Glutamatergic neuron (in vitro differentiated cells): ENCODE measurements at places on chromosomes 4 and X. TPM values are rescaled to one million over a fixed set of nuclear protein-coding genes. Genes with fewer than 3 reads are reported as not detected.
A peak's percentile ranks its signal among the peaks of the same experiment; 100 is the strongest.

Gene CCDC158
- total RNA-seq: not detected

Gene ATXN3L
- total RNA-seq: not detected

Gene XAGE2
- total RNA-seq: not detected

Gene ALG13
- total RNA-seq: 33.4 TPM

Gene IL21
- not detected for total RNA-seq

Gene ATP2B3
- 68.0 TPM for total RNA-seq

Gene FHL1
- total RNA-seq: 161 TPM

Gene CT83
- not detected for total RNA-seq

Gene GAGE12F
- not detected for total RNA-seq

Gene NOX1
- not detected for total RNA-seq

DNA sequence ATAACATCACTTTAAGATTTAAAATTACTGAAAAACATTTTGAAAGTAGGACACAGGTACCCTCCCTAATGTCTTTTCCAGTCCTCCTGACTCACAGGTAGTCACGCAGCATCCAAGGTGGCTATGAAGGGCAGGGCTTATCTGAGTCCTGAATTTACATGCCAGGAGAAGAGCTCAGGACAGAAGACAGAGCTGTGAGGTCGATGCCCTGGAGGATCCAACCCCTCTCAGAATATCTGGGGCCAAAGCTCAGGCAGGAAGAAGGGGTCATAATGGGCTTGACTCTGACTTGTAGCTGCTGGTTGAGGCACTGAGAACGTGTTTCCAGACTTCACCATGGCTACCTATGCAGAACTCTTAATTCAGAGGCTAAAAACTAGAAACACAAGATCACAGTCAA lies 177.5 kb downstream of the AASDH start:
- no peak overlapping the region for H3K4me3 ChIP-seq
- DNase-seq: no peak
- H3K27ac ChIP-seq: no peak overlapping the region
- peaks cover 23% of the 10 kb centered on the region for H3K36me3 ChIP-seq
- H3K4me1 ChIP-seq: no peaks in the 10 kb centered on the region
- no peaks in the 10 kb centered on the region for H3K27me3 ChIP-seq

- no peak overlapping the region for H3K4me3 ChIP-seq
- no peak overlapping the region for H3K27ac ChIP-seq
- H3K4me1 ChIP-seq: peaks cover 26% of the 10 kb centered on the region
- H3K27me3 ChIP-seq: peaks cover 5% of the 10 kb centered on the region
Measured at GRCh38 chr4:7155590-7156071, 36.7 kb upstream of the SORCS2 start.

DNA sequence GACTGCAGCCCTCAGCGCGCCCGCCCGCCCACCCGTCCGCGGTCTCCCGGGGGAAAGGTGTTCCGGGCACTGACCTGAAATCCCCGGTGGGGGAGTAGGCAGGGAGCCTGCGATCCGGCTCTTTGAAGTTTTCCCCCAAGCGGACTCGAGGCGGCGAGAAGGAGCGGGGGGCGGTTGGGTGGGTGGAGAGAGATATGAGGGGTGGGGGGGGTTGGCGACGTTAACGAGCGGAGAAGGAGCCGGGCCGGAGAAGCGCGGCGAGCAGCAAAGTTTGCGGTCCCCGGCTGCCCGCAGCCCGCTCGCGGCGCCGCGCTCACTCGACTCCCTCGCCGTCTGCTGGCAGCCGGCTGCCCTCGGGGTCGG lies 636 bp downstream of the BCOR start:
- peaks cover 14% of the 10 kb centered on the region for H3K27me3 ChIP-seq
- H3K36me3 ChIP-seq: no peaks in the 10 kb centered on the region
- no peak overlapping the region for H3K27ac ChIP-seq
- H3K4me1 ChIP-seq: peaks cover 16% of the 10 kb centered on the region
- no peak for DNase-seq

GRCh38 chr4:104896660-104897645 lies 249.7 kb upstream of the TET2 start:
- H3K4me1 ChIP-seq: peaks cover 6% of the 10 kb centered on the region
- no peak for DNase-seq
- H3K4me3 ChIP-seq: no peak overlapping the region
- no peak overlapping the region for H3K27ac ChIP-seq
- peaks cover 9% of the 10 kb centered on the region for H3K36me3 ChIP-seq

GRCh38 chr4:145189981-145190380 lies 9.6 kb upstream of the OTUD4 start:
- no peaks in the 10 kb centered on the region for H3K36me3 ChIP-seq
- no peaks in the 10 kb centered on the region for H3K4me1 ChIP-seq
- no peak overlapping the region for H3K27ac ChIP-seq
- no peak for DNase-seq
- no peaks in the 10 kb centered on the region for H3K27me3 ChIP-seq

- H3K36me3 ChIP-seq: peaks cover 13% of the 10 kb centered on the region
- H3K27me3 ChIP-seq: no peaks in the 10 kb centered on the region
- no peak overlapping the region for H3K27ac ChIP-seq
- no peak for DNase-seq
- no peak overlapping the region for H3K4me3 ChIP-seq
Measured at GRCh38 chr4:78014889-78015886, 41.9 kb upstream of the FRAS1 start.

DNA sequence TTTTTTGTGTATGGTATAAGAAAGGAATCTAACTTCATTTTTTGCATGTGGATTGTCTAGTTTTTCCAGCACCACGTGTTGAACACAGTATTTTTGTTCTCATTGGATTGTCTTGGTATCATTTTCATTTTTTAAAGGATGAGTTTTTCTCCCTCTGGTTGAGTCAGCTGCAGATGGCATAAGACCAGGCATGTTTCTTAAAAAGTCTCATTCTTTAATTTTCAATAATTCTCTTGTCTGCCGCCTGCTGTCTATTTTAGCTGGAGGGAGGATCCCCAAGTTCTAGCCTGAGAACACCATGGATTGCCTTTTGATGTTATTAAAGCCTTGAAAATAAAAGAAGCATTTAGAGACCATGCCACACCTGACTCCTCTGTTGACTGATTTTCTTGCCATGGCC lies 263.8 kb downstream of the ARHGAP24 start:
- no peaks in the 10 kb centered on the region for H3K27me3 ChIP-seq
- no peak overlapping the region for H3K4me3 ChIP-seq
- no peak for DNase-seq
- H3K27ac ChIP-seq: no peak overlapping the region
- peaks cover 9% of the 10 kb centered on the region for H3K4me1 ChIP-seq

GRCh38 chr4:75505630-75506029 lies 8.6 kb downstream of the RCHY1 start:
- no peaks in the 10 kb centered on the region for H3K4me1 ChIP-seq
- H3K4me3 ChIP-seq: no peak overlapping the region
- no peak for DNase-seq
- no peaks in the 10 kb centered on the region for H3K27me3 ChIP-seq
- H3K27ac ChIP-seq: no peak overlapping the region

DNA sequence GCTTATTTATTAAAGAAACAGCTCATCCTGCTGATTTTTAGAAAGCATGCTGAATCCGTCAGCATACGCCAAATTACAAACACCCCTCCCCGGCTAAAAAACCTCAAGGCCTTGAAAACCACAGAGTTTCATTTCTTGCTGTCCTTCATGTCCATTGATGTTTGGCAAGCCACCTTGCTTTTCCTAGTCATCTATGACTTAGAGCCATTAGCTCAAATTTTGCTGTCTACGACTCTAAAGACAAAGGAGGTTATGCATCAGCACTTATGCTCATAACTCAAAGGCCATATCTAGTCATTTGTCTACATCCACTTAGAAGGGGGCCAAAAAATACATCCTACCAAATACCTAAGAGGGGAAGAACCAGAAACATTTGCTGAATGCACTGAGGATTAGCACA lies 925.1 kb downstream of the PCDH7 start:
- DNase-seq: no peak
- H3K4me1 ChIP-seq: peaks cover 6% of the 10 kb centered on the region
- no peaks in the 10 kb centered on the region for H3K36me3 ChIP-seq
- no peak overlapping the region for H3K27ac ChIP-seq
- no peaks in the 10 kb centered on the region for H3K27me3 ChIP-seq

- no peaks in the 10 kb centered on the region for H3K27me3 ChIP-seq
- no peak overlapping the region for H3K4me3 ChIP-seq
- peaks cover 6% of the 10 kb centered on the region for H3K4me1 ChIP-seq
- no peak for DNase-seq
- H3K27ac ChIP-seq: no peak overlapping the region
Measured at GRCh38 chr4:123517176-123517575, 120.6 kb downstream of the SPRY1 start.

- no peak for DNase-seq
- peaks cover 1% of the 10 kb centered on the region for H3K27me3 ChIP-seq
- no peaks in the 10 kb centered on the region for H3K36me3 ChIP-seq
- no peaks in the 10 kb centered on the region for H3K4me1 ChIP-seq
Measured at GRCh38 chr4:169770416-169770815, 12.7 kb upstream of the HPF1 start.

GRCh38 chrX:23819385-23820234 lies 36.6 kb downstream of the SAT1 start:
- no peak overlapping the region for H3K27ac ChIP-seq
- H3K4me3 ChIP-seq: no peak overlapping the region
- H3K4me1 ChIP-seq: no peaks in the 10 kb centered on the region
- no peaks in the 10 kb centered on the region for H3K36me3 ChIP-seq

DNA sequence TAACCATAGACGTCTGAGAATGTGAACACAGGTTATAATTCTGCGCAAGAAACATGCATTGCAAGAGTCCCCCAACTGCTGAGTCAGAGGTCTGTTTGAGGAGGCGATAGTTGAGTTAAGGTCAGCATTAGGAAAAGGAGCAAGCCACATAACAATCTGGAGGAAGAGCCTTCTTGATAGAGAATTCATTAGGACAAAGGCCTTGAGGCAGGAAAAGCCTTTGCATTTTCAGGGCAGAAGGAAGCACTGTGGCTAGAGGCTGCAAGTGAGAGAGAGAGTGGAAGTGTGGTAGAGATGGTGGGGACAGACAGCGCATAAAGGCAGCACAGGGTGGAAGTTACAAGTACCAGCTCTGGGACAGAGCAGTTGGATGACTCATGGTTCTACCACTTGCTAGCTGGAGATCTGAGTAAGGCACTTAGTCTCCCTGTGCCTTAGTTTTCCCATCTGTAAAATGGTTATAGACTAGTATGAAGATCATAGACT lies 125.8 kb upstream of the LNX1 start:
- DNase-seq: no peak
- H3K4me1 ChIP-seq: peaks cover 6% of the 10 kb centered on the region
- no peak overlapping the region for H3K4me3 ChIP-seq
- H3K27me3 ChIP-seq: no peaks in the 10 kb centered on the region
- no peak overlapping the region for H3K27ac ChIP-seq
- H3K36me3 ChIP-seq: no peaks in the 10 kb centered on the region

- DNase-seq: no peak
- no peak overlapping the region for H3K27ac ChIP-seq
- H3K4me3 ChIP-seq: no peak overlapping the region
- H3K27me3 ChIP-seq: peaks cover 3% of the 10 kb centered on the region
- no peaks in the 10 kb centered on the region for H3K4me1 ChIP-seq
Measured at GRCh38 chr4:6655924-6656323, 15.4 kb downstream of the MRFAP1 start.

DNA sequence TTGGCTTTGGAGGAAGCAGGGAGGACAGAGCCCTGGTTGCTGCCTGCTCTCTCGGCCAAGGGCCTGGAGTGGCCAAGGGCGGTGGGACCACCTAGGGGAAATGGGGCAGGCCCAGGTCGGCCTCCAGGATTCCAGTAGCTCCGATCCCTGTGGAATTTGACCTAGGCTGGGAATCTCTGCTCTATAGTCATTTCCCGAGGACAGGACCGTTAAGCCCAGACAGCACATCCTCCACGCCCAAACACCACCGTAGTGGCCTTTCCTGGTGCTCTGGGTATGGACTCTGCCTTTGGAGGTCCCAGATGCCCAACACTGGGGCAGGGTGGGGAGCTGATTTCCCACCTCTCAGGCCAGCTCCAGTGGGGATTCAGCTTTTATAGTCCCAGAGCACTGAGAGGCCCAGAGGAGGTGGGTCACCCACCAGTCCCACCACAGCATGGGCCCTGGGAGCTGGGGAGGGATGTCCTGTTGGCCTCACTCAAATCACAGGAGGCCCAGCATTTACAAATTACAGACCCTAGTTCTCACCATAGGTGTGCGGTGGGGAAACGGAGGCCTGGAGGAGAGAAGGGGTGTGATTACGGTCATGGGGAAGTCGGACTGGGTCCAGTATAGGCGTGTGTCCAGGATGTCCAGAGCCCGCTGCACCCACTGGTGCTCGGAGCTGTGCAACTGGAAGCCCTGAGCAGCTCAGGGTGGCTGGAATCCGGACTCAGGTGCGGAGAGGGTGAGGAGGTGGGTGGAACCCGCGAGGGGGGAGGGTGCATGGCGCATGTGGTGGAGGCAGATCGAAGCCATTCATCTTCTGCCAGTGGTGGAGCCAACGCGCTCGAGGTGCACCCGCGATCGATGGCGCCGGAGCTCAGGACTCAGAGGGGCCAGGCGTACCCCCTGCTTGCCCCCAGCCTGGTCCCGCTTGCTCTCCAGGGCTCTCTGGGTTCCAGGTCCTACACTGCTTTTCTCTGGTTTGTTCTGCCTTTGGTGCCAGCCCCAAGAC lies 7.7 kb downstream of the HMX1 start:
- H3K27me3 ChIP-seq: peaks cover 43% of the 10 kb centered on the region
- H3K4me1 ChIP-seq: no peaks in the 10 kb centered on the region
- no peak overlapping the region for H3K27ac ChIP-seq
- peaks cover 7% of the 10 kb centered on the region for H3K36me3 ChIP-seq

GRCh38 chr4:145097331-145097820 lies 620 bp downstream of the ANAPC10 start:
- DNase-seq: no peak
- H3K4me1 ChIP-seq: peaks cover 9% of the 10 kb centered on the region
- peaks cover 6% of the 10 kb centered on the region for H3K36me3 ChIP-seq
- peak overlapping the region; percentile 98 for H3K4me3 ChIP-seq

DNA sequence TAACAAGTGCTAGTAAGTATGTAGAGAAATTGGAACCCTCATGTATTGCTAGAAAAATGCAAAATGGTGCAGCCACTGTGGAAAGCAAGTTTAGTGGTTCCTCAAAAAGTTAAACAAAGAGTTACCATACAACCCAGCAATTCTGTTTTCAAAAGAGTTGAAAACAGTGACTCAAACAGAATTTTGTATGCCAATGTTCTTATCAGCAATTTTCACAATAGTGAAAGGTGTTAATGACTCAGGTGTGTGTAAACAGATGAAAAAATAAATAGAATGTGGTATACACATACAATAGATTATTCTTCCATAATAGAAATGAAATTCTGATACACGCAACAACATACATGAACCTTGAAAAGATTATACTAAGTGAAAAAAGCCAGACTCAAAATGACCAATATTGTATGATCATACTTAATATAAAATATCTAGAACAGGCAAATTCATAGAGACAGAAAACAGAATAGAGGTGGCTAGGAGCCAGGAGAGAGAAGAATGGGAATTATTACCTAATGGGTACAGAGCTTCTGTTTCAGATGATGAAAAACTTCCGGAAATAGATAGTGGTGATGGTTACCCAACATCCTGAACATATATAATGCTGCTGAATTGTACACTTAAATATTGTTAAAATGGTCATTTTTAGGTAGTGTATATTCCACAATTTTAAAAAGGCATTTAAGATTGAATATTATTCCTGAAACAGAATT lies 51.6 kb downstream of the WDFY3 start:
- no peak overlapping the region for H3K4me3 ChIP-seq
- H3K27ac ChIP-seq: no peak overlapping the region
- DNase-seq: no peak
- peaks cover 7% of the 10 kb centered on the region for H3K36me3 ChIP-seq
